ENCODE measurements at places on chromosomes 5 and 9.

DNA sequence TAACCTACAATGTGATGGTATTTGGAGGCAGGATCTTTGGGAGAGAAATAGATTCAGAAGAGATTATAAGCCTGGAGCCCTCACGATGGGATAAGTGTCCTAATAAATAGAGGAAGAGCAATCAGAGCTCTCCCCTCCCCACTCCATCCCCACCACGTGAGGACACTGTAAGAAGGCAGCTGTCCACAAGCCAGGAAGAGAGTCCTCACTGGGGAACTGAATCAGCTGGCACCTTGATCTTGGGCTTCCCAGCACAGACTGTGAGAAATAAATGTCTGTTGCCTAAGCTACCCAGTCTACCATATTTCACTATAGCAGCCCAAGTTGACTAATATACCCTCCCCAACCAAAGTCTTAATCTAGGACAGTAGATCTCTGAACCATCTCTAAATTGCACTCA is 118.1 kb downstream of the SUSD1 start:
- DNase-seq: no peak

DNA sequence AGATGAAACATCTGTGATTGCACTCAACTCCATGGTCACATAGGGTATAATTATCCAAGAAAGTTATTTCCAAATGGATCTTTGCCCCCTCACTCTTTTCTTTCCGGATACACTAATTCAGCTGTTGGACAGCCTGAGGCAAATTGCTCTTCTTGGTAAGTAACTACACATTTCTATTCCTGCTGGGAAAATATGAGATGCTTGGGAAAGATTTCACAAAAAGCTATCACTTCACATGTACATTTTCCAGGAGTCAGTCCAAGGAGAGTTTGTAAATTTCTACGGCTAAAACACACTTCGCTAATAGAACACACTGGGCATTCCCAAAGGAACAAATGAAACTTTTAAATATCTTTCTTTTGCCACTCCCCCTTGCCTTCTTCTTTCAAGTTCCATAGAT is 123.0 kb upstream of the GRIA1 start:
- DNase-seq: no peak

GRCh38 chr9:109046346-109046745 is 33.0 kb upstream of the CTNNAL1 start:
- no peak for DNase-seq

- DNase-seq: no peak
Measured at GRCh38 chr9:136112541-136112940, 6.1 kb downstream of the TMEM250 start.

DNA sequence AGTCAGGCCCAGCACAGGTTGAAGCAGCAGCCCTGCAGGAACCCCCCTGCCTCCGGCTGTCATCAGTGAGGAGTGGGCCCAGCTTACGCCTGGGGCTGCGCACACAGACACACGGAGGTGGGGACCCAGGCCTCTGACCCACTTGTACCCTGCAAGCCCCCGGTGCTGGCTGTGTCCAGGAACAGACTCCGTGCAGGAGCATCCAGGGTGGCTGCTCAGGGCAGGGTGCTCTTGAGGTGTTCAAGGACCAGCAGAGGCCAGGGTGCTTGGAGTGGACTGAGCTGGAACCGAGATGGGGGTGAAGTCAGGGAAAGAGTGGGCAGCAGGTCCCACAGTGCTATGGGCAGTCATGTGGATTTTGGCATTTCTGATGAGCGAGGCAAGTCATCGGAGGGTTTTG is 199.5 kb downstream of the CACNA1B start:
- DNase-seq: no peak

- no peak for DNase-seq
Measured at GRCh38 chr5:177364159-177364962, 6.6 kb downstream of the RGS14 start.

GRCh38 chr9:99808454-99808853 is 13.2 kb upstream of the NR4A3 start:
- no peak for DNase-seq

GRCh38 chr5:80967500-80968181 is 7.5 kb downstream of the RASGRF2 start:
- no peak for DNase-seq

- no peak for DNase-seq
Measured at GRCh38 chr9:70466976-70467561, 52.6 kb upstream of the KLF9 start.

- DNase-seq: no peak
Measured at GRCh38 chr5:119273391-119273839, 82.4 kb upstream of the TNFAIP8 start.

GRCh38 chr5:82525626-82526025 is 247.5 kb upstream of the RPS23 start:
- DNase-seq: no peak

DNA sequence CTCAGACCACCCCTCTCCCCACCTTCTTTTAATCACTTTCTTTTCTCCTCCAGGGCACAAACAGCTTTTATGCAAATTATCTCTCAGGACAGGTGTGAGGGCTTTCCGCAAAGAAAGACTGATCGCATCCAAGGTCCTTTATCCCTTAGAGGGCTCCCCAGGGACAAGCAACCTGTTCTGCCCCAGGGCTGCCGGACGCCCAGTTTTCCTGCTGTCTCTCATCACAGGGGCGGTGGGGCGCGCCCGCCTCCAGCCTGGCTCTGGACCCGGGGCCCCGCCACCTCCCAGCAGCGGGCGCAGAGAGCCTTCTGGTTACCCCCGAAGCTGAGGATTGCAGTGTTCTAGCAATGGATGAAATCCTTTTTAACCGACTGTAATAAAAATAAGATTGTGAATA is 266.1 kb downstream of the CWC27 start:
- DNase-seq: no peak

DNA sequence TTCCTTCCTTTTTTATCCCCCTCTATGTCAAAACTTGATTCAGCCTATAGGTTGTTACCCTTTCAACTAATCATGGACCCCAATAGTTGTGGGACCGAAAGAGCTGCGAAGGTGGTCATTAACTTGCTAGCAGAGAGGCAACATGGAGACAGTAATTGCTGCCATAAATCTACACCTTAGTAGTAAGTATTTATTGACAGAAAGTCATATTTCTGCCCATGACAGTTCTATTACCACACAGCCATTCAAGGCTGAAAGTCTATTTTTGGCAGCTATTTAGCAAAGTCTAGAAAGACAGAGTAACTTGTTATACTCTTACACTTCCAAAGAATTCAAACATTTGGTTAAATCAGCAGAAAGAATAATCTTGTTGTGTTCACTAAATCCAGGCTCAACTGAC is 236.2 kb downstream of the PRELID2 start:
- DNase-seq: no peak

- DNase-seq: no peak
Measured at GRCh38 chr5:62701036-62701435, 122.4 kb downstream of the LRRC70 start.

DNA sequence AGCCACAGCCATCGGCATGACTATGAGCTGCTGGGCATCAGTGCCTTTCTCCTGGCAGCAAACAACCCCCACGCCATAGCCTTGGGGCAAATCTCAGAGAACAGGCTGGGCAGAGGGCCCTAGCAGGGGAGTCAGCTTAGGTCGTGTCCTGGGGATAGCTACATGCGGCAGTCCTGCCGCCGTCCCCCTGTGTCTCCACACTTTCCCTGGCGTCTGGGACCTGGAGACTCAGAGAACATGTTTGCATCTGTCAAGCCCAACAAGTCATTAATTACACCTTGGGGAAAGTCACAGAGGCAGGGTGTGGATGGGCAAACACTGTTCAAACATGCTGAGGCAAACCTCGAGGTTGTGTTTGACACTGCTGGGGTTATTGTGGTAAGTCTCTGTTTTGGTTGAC is 123.6 kb downstream of the C5orf15 start:
- DNase-seq: no peak

DNA sequence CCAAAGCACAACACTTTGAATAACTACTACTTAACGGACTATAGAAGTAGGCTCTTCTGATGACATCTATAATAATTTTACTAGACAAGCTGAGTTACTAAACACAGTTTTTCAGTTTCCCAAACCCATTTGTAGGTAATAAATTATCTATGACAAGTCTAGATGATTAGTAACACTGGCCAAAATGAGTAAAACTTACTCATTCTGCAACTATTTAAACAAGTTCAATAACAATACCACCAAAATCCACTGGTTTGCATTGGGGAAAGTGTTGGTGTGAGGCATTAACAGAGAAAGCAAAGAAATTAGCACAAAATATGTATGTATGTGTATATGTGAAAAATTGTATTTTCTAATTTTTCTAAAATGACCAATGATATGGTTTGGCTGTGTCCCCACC is 119.3 kb downstream of the NR2F1-AS1 start:
- DNase-seq: no peak

DNA sequence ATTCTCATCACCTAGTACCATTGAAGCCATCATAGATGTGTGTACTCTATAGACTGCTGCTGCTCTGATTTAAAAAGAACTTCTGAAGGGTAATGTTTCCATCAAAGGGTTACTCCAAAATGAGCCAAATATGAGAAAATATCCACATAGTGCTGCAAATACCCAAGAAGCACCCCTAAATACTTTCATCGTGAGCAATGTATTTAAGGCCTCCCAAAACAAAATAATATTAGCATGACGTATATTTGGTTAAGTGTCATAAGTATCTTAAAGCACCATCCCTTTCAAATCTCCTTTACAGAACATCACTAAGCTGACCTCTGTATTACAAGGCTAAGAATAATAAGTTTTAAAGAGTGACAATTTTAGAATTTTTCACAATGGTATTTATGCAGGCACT is 421.8 kb downstream of the MTRR start:
- DNase-seq: no peak

DNA sequence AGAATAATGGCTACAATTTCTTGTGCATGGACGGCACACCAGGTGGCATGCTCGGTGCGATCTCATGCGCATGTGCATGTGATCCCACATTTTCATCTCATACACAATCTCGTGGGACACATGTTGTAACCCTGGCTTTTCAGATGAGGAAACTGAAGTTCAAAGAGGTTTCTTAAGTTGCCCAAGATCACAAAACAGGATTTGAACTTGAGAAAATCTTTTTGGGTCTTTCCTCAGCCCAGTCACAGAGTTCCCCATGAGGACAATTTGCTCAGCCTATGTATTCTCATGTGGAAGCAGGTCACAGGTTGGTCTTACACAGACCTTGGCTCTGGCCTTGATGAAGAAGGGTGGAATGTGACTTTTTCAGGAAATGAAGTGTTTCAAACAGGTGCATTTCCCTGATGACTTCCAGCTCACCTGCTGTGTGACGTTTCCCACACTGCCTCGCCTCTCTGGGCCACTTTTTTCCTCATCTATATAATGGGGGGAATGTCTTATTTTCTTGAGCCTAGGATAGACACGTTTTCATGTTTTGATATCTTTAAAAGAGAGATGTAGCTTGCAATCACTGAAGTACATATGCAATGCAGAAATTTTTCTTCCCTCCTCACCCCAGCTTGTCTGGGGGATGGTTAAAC is 7.1 kb upstream of the ORM1 start:
- no peak for DNase-seq
